Stimulated activated naive CD8-positive, alpha-beta T cell treated with anti-CD3 and anti-CD28 coated beads, Interleukin-15, amount 100 ng/mL, for 72 hours (primary cell): ENCODE measurements at places on chromosomes 12 and 14.

- DNase-seq: no peak
These were observed 120.5 kb downstream of the DIP2B start for GRCh38 chr12:50625029-50625925.

GRCh38 chr14:104462651-104463630 lies 116.6 kb upstream of the C14orf180 start:
- DNase-seq: no peak

GRCh38 chr12:69238589-69239351 lies 599 bp upstream of the CPSF6 start:
- DNase-seq: no peak

DNA sequence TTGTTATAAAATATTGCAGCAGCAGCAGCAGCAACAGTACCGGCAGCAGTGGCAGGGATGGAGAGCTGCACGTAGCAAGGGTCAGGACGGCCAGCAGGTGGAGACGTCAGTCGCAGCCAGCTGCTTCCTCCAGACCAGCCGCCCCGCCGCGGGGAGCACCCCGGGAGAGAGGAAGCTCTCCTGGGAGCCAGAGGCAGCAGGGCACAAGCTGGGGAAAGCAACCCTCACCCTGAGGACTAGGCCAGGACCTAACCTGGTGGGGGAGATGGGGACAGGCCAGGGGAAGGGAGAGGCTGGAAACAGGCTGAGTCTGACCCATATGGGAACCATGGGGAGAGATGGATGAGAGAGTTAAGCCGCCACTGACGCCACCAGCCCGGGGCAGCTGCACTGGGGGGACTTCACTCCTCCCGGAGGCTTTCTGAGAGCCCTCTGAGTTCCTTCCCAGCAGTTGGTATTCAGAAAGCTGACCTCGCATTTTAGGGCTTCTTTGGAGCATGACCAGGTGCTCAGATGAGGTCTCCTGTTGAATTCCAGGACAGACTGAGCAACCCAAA lies 56.3 kb downstream of the SPTB start:
- DNase-seq: peak; percentile 62

GRCh38 chr12:39157696-39158342 lies 252.4 kb upstream of the CPNE8 start:
- DNase-seq: no peak
